ENCODE measurements at places on chromosomes 11 and 22. TPM values are rescaled to one million over a fixed set of nuclear protein-coding genes. Genes with fewer than 3 reads are reported as not detected.

GRCh38 chr22:22857607-22858558, 29.7 kb upstream of the IGLL5 start:
- peaks cover 33% of the 10 kb centered on the region for H3K4me1 ChIP-seq
- DNase-seq, result no peak

GRCh38 chr11:11441091-11441490, 88.0 kb upstream of the CSNK2A3 start:
- no peak for DNase-seq
- no peaks in the 10 kb centered on the region for H3K36me3 ChIP-seq

DNA sequence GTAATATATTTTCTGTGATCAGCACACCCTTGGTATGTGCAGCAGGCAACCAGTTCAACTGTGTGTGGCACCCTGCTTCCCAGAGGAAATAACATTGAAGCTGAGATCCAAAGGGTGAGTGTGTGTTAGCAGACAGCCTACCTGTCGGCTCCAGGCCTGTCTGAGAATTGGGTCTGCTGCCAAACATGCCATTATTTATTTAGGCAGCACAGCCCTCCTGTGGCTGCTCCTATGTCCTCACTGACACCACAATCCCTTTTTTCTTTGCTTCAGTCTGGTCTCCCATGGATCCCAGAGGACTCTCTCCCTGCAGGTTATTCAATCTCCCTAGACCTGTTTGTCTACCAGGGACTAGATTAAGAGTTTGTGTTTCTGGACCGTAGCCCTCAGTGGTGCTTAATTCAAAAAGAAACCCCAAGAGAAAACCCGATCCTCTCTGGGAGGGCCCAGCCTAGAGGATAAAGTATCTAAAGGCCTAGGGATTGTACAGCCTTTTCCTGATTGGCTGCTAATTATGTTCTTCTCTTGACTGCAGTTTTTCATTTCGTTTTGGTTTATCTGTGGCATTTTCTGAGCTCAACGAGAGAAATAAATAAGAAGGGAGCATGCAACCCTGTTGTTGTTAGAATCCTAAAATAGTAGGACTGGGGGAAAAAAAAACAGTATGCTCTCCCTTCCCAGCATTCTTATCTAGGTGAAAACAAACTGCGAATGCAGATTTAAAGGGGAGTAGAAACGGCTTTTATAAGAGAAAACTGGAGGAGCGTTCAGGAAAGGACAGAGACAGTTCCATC, 24.1 kb downstream of the KCNE3 start:
- H3K4me1 ChIP-seq, result no peaks in the 10 kb centered on the region
- H3K36me3 ChIP-seq, result no peaks in the 10 kb centered on the region
- no peak for DNase-seq
- H3K27ac ChIP-seq, result no peak overlapping the region

Gene OR52I1
- total RNA-seq, result not detected

Gene STX3
- 16.7 TPM for total RNA-seq

Gene MS4A6E
- total RNA-seq, result not detected

Gene KIRREL3
- total RNA-seq, result not detected

Gene PDGFB
- total RNA-seq, result not detected

Gene CTSW
- 0.93 TPM for total RNA-seq

Gene MIEF1
- total RNA-seq, result 38.2 TPM

Data from activated B cell treated with CpG ODN at 0.5 μM for 24 hours (primary cell).